ENCODE measurements at places on chromosomes 11 and 22.

DNA sequence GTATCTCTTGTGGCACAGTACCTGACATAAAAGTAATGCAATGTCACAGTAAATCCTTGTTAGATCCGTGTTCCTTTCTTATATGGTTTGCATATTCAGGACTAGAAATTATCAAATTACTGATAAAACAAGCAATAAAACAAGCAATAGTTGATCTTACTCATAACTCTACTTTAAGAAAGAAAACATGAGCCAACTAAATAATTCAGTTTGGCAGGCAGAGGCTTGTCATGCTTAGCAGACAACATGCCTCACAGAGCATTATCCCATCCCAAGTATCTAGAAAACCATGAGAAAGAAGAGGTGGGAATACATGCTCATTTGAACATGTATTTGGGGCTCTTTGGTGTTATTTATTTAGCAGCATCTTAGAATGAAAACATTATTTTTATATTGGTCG, 241.9 kb downstream of the SOX6 start:
- no peak for DNase-seq

DNA sequence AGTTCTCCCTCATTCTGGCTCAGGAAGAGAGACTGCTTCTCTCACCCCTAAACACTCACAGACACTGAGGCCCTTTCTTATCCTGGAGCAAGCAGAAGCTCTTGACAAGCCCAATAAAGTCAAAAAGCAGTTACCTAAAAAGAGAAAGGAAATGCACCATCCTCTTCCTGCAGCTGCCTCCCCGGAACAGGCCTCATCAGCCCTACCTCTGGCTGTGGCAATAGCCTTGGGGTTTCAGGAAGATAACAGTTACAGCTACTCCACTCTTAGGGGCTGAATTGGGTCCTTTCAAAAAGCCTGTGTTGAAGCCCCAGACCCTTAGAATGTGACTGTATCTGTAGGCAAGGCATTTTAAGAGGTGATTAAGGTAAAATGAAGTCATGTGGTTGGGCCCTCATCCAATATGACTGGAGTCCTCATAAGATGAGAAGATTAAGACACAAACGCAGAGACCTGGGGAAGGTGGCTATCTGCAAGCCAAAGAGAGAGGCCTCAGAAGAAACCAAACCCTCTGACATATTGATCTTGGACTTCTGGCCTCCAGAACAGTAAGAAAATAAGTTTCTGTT, 3.5 kb upstream of the LGALS12 start:
- no peak for DNase-seq

- DNase-seq = no peak
Observed at GRCh38 chr11:44017443-44018126, 30.2 kb upstream of the ACCSL start.

DNA sequence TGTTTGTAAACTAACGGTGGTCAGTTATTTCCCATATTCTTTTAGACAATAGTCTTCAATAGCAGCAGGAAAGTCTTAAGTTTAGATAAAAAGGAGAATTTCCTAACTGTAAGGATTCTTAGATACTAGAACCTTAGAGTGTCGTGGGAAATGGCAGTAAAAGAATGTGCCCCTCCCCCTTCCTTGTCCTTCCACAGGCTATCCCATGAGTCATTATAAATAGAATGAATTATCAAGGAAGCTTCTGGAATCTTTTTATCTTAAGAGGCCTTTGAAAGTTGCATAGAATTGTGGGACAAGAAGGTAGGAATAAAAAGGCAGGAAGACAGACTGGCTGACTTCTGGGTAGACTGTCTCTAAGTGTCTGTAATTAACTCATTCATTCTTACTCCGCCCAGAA, 165.2 kb upstream of the TBCEL start:
- DNase-seq = no peak

DNA sequence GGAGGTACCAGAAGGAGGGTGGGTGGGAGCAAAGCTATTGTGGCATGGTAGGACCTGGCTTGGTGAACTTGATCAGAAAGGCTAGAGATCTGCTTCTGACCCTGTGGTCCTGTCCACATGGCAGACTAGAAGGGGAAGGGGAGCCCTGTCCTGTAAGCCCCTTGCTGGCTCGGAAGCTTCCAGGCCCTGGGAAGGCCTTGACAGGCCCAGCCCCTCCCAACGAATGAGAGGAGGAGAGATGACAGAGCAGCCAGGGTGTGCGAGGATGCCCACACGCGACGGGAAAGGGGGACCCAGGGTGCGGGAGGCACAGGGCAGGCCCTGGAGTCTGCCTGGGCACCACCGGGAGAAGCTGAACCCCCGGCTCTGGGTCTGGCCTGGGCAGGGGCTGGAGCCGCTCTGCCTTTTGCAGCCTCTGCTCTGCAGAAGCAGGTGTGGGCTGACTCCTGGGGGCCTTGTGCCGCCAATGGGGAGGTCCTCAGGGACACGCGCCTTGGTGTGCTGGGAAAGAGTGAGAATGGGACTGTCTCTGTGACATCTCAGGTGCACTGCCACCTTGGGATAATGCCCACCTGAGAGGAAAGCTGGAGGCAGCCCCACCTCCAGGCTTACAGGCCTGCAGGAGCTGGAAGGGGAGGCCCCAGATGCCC, 1447.5 kb downstream of the BRD1 start:
- no peak for DNase-seq

GRCh38 chr11:119438599-119438998, 15.6 kb upstream of the THY1 start:
- DNase-seq = no peak

GRCh38 chr11:69166218-69167115, 10.7 kb downstream of the SMIM38 start:
- DNase-seq = no peak

GRCh38 chr22:19719050-19719482, 4.3 kb upstream of the GP1BB start:
- DNase-seq = no peak

DNA sequence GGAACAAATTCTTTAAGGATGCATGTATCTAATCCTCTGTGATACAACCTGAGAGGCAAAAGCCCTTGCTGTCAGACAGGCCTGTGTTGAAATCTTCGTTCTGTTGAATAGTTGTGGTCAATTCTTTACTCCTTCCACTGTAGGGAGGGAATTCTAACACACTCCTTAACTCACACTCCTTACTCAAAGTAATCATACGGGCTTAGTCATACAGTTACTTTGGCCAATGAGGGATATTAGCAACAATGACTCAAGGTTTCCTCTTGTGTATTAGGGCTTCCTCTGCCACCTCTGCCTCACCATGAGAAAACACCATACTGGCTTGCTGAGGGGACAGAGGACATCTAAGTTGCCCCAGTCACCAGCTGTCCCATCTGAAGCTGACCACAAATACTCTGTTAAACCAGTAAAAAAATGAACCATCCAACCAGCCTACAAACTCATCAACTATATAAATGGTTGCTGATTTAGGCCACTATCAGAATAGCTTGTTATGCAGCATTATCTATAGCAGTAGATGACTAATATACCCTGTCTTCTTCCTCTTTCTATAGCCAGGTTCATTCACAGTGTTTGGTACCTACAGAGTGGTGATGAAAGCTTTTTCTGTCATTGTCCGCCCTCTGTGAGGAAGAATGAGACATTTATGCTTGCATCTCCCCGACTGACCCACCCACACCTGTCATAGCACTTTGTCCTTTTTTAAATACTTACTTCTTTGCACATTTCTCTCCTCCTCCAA, 322.8 kb upstream of the SYN3 start:
- DNase-seq = no peak

GRCh38 chr11:45087086-45087899, 59.1 kb upstream of the PRDM11 start:
- DNase-seq = no peak

DNA sequence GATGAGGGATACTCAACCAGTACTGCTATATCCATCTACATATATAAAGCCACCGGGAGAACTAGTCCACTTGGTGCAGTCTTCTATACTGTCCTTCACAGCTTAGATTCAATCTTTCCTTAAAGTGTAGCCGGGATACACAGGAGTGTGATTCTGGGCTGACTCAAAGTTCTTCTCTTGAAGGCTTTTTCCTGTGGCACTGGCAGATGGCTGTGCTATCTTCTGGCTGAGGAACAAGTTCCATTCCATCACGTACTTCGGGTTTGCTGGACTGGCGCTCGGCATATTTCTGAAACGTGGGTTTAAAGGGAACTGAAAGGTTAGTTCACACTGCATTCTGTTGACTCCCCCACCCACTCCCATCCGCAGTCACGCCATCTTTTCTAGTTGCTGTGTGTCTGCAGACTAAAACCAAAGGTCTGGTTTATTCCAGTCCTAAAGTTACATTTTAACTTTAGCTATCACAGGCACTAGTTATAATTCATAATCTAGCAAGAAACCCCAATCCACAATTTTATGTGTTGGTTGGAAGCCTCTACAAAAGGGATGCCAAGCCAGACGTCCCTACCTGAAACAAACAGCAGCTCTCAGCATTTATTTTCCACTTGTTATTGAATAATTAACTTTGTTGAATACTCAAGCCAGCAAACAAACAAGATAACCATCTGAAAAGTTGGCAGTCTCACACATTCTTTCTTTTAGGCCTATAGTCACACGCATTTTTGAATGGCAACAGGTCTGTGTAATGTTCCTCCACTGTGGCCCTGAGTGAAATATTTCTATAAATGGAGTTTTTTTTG, 7.5 kb upstream of the C11orf65 start:
- no peak for DNase-seq

DNA sequence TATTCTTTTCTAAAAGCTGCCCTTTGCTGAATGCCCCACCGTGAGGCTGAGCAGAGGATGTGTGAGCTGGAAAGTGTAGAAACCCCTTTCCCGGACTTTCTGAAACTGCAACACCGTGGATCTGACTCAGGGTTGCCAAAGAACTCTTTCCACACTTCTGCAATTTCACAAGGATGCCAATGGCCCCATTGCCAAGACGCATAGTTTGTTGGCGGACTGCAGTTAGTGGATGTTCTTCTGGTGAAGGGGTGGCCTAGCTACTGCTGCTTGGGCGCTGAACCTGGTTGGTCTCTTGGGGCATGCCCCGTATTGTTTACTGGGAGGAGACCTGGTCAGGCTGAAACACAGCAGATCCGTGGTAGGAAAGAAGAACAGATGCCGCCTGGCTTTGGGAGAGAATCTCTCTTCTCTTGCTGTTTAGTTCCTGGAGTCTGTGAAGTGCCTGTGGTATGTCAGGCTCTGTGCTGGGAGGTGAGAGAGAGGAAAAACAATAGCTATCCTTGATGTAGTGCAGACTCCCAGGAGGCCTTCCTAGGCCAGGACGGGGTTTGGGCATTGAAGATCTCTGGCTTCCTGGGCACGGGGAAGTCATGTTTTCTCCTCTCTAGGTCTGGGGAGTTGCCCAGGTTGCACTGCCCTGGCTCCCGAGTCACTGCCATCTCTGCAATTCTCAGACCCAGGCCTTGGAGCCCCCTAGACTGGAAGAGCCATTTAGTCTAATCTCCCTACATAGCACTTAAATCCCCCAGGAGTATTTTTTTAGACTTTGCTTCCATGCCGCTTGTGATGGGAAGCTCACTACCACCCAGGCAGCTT, 26.9 kb downstream of the CD82 start:
- DNase-seq = no peak

- DNase-seq = no peak
Observed at GRCh38 chr22:21719024-21719423, 16.6 kb downstream of the YPEL1 start.

DNA sequence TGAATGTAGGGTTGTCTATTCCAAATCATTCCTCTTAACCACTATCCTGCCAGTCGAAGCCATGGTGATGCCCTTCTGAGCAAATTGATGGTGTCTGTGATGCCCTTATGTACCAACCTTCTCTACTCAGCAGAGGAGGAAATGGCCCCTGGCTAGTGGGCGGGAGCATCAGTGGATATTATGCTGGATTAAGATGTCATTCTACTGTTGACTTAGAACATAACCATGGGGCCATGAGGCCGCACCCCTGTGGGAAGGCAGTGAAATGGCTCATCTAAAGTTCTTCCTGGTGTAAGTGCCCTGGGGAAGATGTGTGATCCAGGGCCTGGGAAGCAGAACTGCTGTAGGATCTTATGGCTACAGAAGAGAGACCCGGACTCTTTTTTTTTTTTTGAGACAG, 20.7 kb upstream of the P2RY2 start:
- peak; percentile 68 for DNase-seq

GRCh38 chr22:21779444-21779843, 43.9 kb upstream of the YPEL1 start:
- no peak for DNase-seq

DNA sequence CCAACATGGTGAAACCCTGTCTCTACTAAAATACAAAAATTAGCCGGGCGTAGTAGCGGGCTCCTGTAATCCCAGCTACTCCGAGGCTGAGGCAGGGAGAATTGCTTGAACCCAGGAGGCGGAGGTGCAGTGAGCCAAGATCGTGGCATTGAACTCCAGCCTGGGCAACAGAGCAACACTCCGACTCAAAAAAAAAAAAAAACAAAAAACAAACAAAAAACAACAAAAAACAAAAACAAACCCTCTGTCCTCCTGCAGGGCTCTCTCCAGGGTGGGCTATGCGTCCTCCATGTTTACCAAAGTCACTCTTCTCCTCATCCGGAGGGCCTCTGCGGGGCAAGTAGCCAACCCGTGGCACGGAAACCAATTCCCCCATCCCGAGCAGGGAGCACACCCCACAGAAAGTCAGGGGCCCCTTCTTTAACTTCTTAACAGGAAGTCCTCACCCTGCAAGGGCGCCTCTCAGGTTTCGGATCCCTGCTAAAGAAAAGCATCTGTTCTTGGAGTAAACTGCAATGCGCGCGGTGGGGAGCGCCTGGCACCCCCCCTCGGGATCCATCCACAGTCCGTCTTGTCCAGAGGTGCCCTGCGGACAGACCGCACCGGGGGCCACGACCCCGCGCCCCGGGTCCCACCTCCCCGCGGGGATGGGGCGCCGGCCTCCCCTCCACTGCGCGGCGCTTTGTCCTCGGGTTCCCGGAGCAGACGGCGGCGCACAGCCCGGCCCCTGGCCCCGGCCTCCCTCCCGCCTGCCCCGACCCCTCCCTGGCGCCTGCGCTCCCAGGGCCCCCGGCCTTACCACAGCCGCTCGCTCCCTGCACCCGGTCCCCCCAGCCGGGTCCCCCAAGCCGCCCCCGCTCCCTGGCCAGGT, 712 bp downstream of the CERK start:
- no peak for DNase-seq

- DNase-seq = no peak
Observed at GRCh38 chr22:49791682-49792081, 36.0 kb downstream of the BRD1 start.

- no peak for DNase-seq
Observed at GRCh38 chr11:60994541-60995080, 23.1 kb downstream of the CD6 start.

- no peak for DNase-seq
Observed at GRCh38 chr11:86579406-86579731, 93.0 kb downstream of the ME3 start.

GRCh38 chr11:11513422-11513821, 108.4 kb downstream of the GALNT18 start:
- DNase-seq = peak; percentile 9

DNA sequence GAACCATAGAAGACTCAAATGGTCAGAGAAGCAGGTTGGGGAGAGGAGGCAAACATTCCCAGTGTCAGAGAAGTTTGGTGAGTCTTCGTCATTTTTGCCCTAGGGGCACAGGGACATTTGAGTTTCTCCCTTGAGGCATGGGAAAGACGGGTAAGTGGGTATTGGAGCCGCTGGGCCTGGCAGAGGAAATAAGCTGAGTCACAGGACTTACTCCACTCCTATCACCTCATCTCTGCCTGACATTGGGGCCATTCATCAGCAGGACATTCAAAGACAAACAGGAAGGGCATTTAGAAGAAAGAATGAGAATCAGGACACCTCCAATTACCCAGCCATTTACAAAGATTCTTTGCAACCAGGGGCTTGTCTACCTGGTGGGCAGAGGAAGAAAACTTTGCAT, 100.7 kb upstream of the SEZ6L start:
- DNase-seq = no peak

All from Caco-2 (cell line).